Sigmoid colon (tissue), 7 donors: ENCODE measurements at places on chromosomes 5 and 9. TPM values are rescaled to one million over a fixed set of nuclear protein-coding genes. Genes with fewer than 3 reads are reported as not detected.

DNA sequence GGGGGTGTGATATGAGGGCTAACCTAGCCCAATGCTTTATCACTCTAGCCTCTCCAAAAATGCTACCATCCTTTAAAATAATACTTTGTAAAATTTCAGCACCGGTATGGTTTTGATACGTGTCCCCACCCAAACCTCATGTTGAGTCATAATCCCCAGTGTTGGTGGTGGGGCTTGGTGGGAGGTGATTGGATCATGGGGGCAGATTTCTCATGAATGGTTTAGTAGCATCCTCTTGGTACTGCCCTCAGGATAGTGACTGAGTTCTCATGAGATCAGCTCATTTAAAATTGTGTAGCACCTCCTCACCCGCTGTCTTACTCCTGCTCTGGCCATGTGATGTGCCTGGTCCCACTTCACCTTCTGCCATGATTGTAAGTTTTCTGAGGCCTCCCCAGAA, 35.0 kb upstream of the ANKH start:
- no peak overlapping the region for H3K4me3 ChIP-seq
- no peaks in the 10 kb centered on the region for H3K27me3 ChIP-seq
- no peak for DNase-seq

DNA sequence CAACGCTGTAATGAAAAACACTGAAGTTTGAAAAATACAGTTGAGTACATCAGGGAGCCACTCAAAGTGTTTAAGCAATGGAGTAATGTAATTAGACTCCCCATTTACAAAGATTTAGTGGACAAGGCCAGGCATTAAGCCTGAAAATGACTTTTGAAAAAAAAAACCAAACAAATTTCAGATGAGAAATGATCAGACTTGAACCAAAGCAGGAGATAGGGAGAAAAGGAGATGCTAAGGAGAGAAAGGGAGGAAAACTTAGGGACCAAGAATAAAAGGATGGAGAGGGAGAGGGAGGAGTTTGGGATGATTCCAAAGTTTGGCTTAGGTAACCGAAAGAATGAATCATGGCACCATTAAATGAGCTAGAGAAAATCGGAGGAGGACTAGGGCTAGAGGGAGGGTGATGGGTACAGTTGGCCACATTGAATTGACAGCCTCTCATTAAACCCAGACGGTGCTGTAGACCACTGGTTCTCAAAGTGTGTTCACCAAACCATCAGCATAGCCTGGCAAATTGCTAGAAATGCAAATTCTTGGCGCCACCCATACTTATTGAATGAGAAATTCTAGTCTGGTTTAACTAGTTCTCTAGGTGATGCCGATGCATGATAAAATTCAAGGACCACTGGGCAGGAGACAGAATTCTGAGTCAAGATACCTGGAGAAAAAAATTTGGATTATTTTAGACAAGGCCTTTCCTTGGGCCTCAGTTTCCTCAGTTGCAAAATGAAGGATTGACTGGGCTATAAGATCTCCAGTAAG, 6.2 kb upstream of the CPEB4 start:
- no peak overlapping the region for H3K27ac ChIP-seq
- no peak overlapping the region for H3K4me3 ChIP-seq
- no peak for DNase-seq
- H3K4me1 ChIP-seq = no peaks in the 10 kb centered on the region

GRCh38 chr5:108523360-108523759, 141.5 kb upstream of the FBXL17 start:
- no peaks in the 10 kb centered on the region for H3K36me3 ChIP-seq
- no peaks in the 10 kb centered on the region for H3K27me3 ChIP-seq
- H3K4me1 ChIP-seq = no peaks in the 10 kb centered on the region
- H3K27ac ChIP-seq = no peak overlapping the region
- no peak for DNase-seq
- no peak overlapping the region for H3K4me3 ChIP-seq

Gene MROH2B
- polyA plus RNA-seq = not detected

DNA sequence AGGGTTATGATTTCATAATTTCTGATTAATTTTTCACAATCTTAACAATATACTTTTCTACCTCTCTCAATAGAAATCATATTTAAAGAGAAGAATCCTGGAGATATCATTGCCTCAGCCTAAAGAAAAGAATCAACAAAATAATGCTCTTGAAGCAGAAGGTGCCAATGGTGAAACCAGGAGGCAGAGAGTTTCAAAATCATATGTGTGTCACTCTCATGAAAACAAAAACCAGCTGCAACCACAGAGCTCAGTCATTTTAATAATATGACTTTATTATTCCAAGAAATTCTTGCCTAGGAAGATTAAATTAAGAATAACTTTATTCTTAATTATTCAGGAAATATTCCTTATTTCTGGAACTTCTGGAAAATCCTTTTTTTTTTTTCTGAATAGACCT, 266.8 kb upstream of the ACTBL2 start:
- no peaks in the 10 kb centered on the region for H3K36me3 ChIP-seq
- DNase-seq = no peak
- H3K27ac ChIP-seq = no peak overlapping the region
- no peak overlapping the region for H3K4me3 ChIP-seq

- H3K4me1 ChIP-seq = no peaks in the 10 kb centered on the region
- H3K36me3 ChIP-seq = no peaks in the 10 kb centered on the region
- H3K27ac ChIP-seq = no peak overlapping the region
- H3K27me3 ChIP-seq = peaks cover 12% of the 10 kb centered on the region
- DNase-seq = no peak
Observed at GRCh38 chr5:139764886-139765408, 30.7 kb upstream of the PSD2 start.
